NCI-H2227 treated with DMSO at 0.1 percent for 48 hours (cell line): ENCODE measurements at places on chromosomes 7 and 10.

DNA sequence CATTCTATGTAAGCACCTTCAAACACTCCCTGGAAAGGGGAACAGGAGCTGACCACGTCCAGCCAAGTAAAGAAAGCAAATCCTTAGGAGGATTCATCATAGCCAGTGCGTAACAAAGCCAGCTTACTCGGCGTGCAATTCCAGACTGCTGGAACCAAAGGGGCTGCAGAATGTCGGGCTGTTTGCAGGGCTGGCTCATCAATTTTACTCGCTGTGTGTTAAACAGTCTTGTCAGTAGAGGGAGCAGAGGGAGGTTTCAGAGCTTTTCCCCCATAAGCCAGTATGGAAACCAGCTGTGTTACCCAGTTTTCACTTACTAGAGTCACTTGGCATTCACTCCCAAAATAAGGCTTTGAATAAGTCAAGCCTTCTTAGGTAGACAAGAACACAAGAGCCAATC lies 127.1 kb downstream of the KMT2E start:
- DNase-seq, result peak; percentile 42

- DNase-seq, result no peak
Observed at GRCh38 chr7:155860461-155860839, 48.2 kb upstream of the SHH start.

- no peak for DNase-seq
Observed at GRCh38 chr7:147937428-147937827, 653.1 kb upstream of the C7orf33 start.

- no peak for DNase-seq
Observed at GRCh38 chr10:33040436-33040835, 82.4 kb upstream of the ITGB1 start.

- no peak for DNase-seq
Observed at GRCh38 chr7:414681-415560, 104.7 kb downstream of the PDGFA start.

DNA sequence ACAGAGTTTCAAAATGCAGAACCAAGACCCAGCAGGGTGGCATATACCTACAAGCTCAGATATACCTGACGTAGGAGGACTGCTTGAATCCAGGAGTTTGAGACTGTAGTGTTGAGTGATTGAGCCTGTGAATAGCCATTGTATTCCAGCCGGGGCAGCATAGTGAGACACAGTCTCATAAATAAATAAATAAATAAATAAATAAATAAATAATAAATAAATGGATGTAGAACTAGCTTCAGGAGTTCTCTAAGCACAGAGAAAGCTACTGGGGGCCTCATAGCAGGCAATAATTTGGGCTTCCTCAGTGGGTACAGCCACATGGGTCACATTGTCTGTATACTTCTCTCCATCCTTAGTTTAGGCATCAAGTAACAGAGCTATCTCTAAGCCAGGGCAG lies 906.8 kb downstream of the LRMDA start:
- no peak for DNase-seq

DNA sequence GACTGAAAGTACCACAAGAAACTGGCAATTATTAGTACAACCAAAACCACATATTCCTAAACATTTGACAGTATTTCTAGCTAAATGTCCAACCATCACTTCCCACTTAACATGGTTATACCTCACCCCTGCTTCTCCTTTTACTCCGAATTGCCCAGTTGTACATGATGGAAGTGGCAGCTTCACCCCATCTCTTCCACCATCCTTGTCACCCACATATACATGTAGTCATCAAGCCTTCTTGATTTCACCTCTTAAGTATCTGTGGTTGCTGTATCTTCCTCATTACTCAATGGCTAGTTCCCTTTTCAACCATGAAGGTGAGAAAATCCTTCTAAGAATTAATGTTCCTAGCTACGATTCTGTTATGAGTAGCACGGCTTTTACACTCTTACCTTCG lies 388.2 kb downstream of the CALN1 start:
- DNase-seq, result no peak

GRCh38 chr10:14259696-14260566 lies 70.8 kb downstream of the FRMD4A start:
- DNase-seq, result no peak

GRCh38 chr7:25028370-25029021 lies 48.5 kb upstream of the OSBPL3 start:
- peak; percentile 12 for DNase-seq

DNA sequence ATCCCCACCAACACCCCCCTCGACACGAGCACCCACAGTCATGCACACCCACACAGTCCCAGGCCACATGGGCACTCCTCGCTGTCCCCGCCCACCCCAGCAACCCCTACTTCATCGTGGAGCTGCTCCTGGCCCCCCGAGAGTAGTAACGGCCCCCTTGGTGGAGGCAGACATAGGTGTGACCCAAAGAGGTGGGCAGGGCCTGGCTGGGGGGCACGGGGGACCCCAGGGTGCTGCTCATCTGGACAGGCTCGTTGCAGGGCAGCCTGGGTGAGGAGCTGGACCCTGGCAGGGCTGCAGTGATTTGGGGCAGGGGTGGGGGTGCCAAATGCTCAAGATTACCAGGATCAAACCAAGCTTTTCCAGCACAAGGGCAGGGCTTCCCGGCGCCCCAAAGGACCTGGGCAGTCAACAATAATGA lies 42.4 kb upstream of the ZMIZ1 start:
- no peak for DNase-seq

DNA sequence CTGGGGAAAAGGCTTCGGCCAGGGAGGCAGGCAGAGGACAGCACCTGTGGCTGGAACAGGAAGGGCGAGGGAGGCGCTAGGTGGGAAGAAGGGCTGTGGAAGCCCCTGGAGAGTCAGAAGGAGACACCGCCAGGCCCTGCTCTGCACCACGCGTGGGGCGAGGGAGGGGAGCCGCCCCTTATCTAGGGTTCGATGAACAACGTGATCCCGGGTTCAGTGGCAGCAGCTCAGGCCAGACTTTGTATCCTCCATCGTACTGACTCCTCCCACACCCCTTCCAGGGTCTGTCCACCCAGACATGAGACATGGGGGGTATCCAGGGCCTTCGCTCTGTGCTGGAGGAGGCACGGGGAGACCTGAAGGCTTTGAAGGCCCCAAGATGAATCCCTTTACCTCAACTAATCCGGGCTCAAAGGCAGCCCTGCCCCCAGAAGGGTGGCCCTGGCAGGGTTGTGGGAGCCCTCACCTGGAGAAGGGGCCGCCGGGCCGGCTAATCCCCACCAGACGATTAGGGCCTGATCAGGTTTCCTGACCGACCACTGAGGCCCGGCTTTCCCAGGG lies 110.8 kb downstream of the PDGFA start:
- DNase-seq, result no peak

DNA sequence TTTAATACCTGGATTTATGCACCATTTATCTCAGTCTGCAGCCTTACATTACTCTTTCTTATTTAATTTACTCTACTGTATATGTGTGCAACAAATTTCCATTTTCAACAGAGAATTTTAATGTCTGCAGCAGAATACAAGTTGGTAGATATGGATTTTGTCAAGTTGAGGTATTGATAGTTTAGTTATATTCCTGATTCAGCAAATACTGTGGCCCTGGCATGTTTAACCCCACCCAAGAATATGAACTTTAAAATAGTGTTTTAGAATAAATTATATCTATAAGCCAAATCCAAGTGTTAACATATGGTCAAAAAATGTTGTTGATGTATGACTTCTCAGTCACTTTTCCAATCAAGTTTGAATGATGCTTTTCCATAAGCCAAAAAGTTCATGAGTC lies 378.4 kb upstream of the NRG3 start:
- DNase-seq, result no peak

DNA sequence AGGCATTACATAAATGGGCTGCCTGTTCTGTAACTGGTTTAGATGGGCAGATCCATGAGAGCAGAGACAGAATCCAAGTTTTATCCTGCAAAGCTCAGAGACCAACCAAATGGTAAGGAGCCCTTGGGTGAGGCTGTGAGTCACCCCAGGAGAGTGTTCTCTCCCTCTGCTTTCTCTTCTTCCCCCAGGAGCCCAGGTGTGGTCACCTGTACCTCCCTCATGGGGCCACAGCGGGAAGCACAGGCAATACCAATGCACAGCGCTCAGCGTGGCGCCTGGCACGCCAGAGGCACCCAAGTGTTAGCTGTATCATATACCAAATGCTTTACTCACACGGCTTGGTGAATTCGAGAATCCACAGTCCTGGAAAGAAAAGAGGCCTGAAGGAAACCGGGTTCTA lies 39.4 kb downstream of the CTBP2 start:
- no peak for DNase-seq

GRCh38 chr10:96756111-96756903 lies 36.0 kb upstream of the PIK3AP1 start:
- DNase-seq, result no peak

GRCh38 chr10:48242171-48242904 lies 32.2 kb downstream of the FRMPD2 start:
- no peak for DNase-seq

GRCh38 chr10:58932577-58933314 lies 243.7 kb upstream of the PHYHIPL start:
- DNase-seq, result no peak

DNA sequence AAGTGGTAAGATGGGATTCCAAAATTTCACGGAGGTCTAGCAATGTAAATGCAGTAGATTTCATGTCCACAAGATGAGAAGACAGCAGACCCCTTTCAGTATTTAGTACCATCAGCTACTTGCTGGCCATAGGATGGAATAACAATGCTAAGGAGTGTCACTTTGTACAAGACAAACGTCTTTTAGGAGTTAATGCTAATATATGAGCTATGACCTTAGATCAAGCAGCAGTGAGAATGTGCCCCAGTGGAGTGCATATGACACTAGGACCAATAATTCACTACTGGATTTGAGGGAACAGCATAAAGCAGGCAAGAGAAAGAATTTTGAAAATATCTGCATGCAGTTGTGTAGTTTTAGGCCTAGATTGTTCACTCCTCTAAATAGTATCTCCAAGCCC lies 182.8 kb upstream of the ZNF804B start:
- no peak for DNase-seq

GRCh38 chr7:149621776-149622175 lies 124.2 kb upstream of the ZNF746 start:
- DNase-seq, result no peak

DNA sequence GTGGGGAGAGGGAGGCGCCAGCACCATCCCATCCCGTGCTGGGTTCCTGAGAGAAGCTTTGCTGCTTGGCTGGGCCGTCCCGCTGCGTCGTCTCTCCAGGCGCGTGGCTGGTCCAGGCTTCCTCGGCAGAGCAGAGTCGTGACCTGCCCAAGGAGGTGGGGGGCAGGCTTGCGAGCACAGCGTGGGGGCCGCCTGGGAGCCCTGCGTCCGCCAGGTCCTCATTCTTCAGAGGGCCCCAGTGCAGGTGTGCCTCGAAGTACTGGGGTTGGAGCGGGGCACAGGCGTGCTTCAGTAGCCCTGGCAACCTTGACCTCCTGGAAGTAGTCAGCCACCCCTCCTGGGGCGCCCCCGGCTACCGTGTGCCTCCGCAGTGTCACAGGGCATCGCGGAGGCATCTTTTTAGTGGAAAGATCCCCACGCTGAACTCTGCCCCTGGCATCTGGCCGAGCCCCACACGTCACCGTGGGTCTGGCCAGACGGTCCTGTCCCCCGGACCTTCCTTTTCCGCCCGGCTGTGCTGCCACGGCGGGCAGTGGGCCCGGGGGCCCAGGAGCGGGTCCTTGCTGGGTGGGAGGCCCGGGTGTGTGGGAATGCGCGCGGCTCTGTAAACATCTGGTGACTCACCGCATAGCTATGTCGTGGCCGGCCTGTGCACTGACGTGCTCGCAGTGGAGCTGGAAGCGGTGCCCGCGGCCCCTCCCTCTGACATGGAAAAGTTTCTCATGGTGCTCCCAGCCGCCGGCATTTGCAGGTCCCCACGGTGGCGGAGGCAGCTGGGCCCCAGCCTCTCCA lies 6.4 kb downstream of the MAFK start:
- DNase-seq, result peak; percentile 22

DNA sequence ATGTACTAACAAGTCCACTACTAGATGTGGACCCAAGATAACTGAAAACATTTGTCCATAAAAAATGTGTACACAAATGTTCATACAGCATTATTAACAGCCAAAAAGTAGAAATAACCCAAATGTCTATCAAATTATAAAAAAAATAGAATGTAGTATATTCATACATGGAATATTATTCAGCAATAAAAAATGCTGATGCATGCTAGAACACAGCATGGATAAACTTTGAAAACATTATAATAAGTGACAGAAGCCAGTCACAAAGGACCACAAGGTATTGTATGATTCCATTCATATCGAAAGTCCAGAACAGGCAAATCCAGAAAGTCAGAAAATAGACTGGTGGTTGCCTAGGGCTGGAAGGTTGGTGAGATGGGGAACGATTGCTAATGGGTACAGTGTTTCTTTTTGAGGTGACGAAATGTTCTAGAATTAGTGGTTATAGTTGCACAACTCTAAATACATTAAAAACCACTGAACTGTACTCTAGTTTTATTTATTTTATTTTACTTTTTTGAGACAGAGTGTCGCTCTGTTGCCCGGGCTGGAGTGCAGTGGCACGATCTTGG lies 43.3 kb upstream of the ANLN start:
- DNase-seq, result no peak
